ENCODE measurements at places on chromosomes 3 and 15.
A peak's percentile ranks its signal among the peaks of the same experiment; 100 is the strongest.

DNA sequence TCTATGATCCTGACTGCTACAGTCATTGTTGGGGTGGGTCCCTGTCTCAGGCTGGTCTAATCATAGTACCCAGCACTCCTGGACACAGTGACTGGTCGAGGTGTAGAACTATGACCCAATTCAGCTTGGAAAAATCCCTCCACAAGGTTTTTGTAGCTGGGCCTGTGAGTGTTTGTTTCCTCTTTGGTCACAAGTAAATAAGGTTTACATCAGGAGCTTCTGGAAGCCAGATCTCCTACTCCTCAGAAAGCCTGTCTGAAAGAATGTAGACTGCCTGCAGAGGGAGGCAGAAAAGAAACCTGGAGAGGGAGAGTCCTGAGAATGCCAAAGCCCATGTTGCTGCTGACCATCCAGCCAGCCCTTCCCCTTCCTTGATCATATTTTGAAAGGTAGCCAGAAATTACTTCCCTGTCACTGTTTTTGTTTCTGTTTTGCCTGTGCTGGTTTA lies 123.2 kb downstream of the RAP2B start:
- peak; percentile 30 for DNase-seq

DNA sequence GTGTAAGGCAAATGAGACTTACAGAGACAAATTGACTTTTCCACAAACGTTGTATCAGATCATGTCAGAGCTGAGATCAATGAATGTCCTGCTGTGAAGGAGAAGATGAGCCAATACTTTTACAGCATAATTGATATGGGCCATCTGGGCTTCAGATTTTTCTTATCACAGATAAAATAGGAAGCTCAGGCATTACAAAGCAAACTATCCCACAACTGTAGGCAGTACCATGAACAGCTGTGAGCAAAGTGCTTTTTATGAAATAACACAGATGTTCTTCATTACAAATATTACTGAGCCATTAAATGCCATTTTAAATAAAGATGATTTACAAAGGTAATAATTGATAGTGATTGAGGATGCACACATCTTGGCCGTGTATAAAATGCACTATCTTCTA lies 852.3 kb downstream of the OTOL1 start:
- DNase-seq: no peak

DNA sequence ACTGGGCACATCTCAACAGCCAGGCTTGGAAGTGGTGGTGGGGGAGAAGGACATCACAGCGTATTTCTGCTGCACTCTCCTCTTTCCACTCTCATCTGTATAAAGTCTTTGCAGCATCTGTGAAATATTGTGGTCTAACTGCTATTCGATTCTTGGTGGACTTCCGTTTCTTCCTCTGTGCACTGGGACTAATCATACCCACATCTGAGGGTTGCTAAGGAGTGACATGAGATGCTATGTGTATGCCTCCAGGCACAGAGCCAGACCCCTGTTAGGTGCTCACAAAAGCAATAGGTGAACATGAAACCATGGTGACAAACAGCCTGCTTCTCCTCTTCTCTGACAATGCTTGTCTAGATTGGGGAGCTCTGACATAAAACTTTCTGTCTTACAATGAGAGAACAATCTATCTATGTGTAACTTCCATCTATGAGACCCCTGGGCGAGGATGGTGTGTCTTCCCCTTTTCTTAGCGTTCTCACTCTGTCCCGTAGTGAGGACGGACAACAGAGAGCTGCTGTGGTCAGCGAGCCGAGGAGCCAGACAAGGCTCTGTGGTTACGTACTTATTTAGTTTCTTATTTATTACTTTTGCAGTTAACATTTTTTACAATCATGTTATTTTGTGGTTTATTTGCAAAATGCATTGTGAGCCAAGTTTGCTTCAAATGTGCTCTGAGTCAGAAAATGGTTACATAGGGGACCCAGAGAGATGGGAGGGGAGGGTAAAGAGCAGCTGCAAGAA lies 196.7 kb upstream of the TPRG1 start:
- DNase-seq: peak; percentile 81

- no peak for DNase-seq
Observed at GRCh38 chr15:55257938-55258337, 31.7 kb downstream of the RAB27A start.

DNA sequence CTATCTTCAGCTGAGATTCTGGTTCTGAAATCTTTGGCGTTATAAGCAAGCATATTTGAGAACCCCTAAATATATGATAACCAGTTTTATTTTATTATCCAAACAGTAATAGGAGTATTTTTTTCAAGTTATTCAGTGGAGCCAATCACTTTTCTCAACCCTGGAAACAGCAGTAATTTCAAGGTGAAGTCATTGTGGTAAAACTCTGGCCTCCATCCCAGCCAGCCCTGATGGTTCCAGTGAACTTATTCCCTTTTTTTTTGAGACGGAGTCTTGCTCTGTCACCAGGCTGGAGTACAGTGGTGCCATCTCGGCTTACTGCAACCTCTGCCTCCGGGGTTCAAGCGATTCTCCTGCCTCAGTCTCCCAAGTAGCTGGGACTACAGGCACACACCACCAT lies 545.4 kb upstream of the IL12A start:
- peak; percentile 60 for DNase-seq

GRCh38 chr3:190541008-190541407 lies 27.1 kb downstream of the IL1RAP start:
- DNase-seq: no peak

GRCh38 chr3:28850186-28850585 lies 430.7 kb upstream of the RBMS3 start:
- peak; percentile 19 for DNase-seq

DNA sequence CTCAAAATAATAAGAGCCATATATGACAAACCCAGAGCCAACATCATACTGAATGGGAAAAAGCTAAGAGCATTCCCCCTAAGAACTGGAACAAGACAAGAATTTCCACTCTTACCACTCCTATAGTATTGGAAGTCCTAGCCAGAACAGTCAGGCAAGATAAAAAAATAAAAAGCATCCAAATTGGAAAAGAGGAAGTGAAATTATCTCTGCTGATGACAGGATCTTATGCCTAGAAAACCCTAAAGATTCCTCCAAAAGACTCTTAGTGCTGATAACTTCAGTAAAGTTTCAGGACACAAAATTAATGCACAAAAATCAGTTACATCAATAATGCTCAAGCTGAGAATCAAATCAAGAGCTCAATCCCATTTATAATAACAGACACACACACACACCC lies 45.9 kb upstream of the SLC2A2 start:
- no peak for DNase-seq

GRCh38 chr3:12454816-12455121 lies 29.5 kb upstream of the TSEN2 start:
- DNase-seq: no peak

GRCh38 chr3:143277531-143277930 lies 158.0 kb downstream of the CHST2 start:
- no peak for DNase-seq

- DNase-seq: no peak
Observed at GRCh38 chr3:69748503-69748902, 9.2 kb downstream of the MITF start.

- no peak for DNase-seq
Observed at GRCh38 chr15:62812515-62812835, 230.1 kb upstream of the TPM1 start.

DNA sequence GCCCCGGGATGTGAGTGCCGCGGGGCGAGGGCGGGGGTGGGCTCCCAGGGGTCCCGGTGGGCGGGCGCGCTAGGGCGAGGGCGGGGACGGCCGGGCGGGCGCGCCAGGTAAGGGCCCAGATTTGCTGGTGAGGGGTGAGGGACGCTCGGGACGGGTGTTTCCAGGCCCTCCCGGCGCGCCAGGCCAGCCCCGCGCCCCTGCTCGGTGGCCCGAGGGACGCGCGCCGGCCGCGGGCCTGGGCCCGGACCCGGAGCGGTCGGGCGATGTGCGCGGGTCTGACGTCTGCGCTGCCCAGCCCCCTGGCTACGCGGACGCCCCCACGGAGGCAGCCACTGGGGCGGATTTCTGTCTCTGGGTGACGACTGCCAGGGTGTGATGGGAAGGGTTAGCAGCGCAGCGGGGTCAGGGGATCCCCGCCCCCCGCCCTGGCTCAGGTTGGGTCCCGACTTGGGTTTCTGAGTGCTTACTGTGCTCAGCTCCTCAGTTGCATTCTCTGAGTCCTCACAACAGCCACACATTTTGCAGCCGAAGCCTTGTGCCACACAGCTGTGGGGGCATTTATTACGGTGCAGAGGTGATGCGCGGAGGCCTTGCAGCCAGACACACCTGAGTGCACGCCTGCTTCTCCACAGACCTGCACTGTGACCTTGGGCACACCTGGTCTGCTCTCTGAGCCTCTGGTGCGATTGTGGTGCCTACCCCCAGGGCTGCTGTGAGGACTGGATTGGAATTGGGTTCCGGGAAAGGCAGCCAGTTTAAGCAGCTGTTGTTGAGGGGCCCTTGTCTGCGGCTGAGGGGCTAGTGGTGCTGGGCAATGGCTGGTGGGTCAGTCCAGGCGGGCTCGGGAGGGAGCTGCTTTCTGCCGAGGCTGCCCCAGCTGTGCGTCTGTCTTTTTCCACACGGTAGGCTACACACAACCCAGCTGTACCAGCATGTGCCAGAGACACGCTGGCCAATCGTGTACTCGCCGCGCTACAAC lies 523 bp downstream of the HDAC11 start:
- no peak for DNase-seq

GRCh38 chr3:25493786-25494185 lies 65.7 kb downstream of the RARB start:
- peak; percentile 60 for DNase-seq

DNA sequence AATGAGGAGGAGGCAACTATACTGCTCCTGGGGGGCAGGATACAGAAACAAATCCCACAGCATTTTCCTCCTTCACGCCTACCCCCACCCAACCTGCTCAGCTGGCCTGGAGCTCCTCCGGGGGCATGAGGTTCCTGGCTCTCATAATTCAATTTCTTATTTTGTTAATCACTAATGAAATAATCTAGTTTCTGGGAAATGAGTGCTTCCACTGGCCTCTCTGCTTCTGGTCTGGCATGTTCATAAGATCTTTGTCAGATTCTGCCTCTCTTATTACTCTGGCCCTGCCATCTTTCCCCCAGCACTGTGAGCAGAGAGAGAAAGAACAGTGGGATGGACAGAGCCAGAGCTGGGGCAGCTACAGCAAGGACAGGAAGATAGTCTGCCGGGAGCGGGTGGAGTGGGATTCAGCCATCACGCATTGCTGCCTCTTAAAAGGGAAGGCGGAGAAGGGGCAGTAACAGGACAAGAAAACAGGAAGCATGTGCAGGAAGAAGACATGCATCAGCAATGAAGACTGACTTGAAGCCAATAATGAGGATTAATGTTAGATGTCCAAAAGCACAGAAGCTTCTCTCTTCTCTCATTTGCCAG lies 13.6 kb downstream of the RPAP1 start:
- no peak for DNase-seq

DNA sequence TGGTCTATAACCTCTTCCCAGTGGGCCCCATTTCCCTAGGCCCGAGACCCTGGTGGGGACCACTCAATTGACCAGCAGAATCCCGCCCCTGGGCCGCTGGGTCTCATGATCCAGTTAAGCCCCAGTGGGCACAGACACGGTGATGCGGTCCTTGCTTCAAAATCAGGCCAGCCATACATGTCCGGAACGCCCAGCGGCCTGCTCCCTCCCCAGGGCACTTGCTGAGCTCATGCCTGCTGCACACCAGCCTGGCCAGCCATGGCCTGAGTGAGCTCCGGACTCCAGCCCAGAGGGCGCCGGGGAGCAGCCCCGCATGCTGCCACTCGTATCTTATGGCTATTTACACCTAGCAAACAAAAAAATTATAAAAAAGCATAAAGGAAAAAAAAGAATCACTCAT lies 34.4 kb upstream of the IQSEC1 start:
- no peak for DNase-seq
